ENCODE measurements at places on chromosomes 6 and 20.
A peak's percentile ranks its signal among the peaks of the same experiment; 100 is the strongest.

GRCh38 chr6:14166839-14167238, 49.3 kb downstream of the CD83 start:
- no peak for DNase-seq

- DNase-seq = no peak
Observed at GRCh38 chr6:106763361-106763760, 134.0 kb downstream of the QRSL1 start.

GRCh38 chr6:45518013-45518720, 140.4 kb upstream of the SUPT3H start:
- DNase-seq = no peak

DNA sequence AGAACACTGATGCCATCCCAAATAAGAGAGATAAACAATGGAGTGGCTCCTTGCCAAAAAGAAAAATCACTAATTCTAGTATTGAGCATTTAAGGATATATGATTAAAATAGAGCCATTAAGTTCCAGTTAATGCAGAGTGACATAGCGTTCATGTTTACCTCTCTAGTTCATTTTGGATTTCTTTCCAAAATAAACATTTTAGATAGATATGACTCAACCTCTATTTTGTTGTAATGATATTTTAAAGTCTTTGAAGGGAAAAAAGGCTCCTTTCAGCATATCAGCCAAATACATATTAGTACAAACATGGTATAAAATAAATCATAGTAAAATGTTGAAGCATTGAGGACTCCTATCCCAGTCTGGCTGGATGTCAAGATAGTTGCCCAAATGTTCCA, 33.4 kb downstream of the RWDD2A start:
- no peak for DNase-seq

GRCh38 chr20:25551413-25552215, 33.7 kb downstream of the NINL start:
- no peak for DNase-seq

GRCh38 chr20:64160526-64161355, 3.5 kb upstream of the MYT1 start:
- DNase-seq = no peak

- DNase-seq = no peak
Observed at GRCh38 chr6:72955666-72956065, 269.6 kb downstream of the KHDC1L start.

GRCh38 chr6:4350567-4351519, 215.5 kb upstream of the ECI2 start:
- no peak for DNase-seq

DNA sequence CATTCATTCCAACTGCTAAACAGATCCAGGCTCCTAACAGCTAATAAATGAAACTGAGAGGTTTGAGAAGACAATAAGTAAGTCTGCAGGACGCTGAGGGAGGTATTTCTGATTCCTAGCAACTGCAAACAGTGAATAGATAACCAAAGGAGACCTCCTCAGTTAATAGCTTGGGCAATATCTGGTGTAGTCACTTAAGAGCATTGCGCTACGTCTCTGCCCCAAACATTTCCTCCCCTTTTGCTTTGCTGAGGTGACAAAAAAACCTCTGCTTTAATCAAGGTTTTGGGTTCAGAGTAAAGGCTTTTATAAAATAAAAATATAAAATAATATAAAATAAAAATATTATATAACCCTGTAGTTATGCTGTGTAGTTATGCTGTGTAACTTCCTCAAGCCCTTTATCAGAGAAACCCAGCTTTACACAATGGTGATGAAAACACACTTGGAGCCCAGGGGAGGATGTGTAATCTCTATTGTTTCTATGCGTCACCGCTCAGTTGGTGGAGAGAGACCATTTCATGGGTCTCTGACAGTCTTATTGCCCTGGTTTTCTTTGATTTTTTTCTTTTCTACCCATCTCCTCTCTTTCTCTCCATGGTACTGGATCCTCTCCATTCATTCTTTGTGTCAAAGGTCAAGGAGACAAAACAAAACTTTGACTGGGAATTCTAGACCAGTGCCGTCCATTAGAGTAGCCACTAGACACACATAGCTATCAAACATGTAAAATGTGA, 18.9 kb upstream of the CALHM5 start:
- no peak for DNase-seq

DNA sequence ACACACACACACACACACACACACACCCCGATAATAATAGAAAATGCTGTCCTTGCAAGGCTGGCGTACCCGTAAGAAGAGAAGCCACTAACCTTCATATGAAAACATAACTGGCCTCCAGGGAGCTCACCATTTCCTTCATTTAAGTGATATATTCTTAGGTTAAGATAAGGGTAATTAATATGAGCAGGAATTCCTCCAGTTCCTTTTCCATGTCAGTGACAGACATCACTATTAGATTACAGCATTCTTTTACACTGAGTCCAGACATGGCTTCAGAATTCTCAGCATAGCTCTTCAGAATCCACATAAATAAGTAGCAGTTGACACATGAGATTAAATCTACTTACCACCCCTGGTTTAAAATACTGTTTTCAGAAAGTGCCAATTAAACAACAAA, 121.9 kb downstream of the SIM1 start:
- DNase-seq = no peak

DNA sequence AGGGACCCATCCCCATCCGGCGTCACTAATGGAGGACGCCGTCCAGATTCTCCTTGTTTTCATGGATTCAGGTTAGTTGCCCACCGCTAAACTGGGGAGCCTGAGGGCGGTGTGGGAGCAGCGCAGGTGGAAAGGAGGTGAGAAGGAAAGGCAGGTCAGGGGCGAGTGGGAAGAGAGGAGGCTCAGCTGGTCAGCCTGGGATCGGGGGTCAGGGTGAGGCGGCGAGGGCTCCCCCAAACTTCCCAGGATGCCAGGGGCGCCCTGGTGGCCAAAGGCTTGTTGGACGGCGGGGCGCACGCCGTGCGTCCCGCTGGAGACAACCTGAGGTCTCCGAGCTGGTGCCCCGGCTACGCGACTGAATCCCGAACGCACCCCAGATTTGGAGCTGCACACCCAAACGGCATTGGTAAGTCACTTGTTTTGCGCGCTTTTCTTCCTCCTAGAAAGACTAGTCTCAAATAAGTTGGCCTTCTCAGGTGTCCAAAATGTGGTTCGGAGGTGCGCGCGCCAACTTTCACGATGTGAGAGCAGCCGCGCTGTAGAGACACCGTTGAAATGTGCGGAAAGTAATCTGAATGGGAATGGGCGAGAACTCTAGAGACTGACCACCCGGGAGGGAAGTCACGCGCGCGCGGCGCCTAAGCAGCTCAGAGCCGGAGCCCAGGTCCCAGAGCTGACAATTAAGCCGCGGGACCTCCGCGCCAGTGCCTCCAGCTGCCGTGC, 9.7 kb downstream of the GNAS-AS1 start:
- no peak for DNase-seq

DNA sequence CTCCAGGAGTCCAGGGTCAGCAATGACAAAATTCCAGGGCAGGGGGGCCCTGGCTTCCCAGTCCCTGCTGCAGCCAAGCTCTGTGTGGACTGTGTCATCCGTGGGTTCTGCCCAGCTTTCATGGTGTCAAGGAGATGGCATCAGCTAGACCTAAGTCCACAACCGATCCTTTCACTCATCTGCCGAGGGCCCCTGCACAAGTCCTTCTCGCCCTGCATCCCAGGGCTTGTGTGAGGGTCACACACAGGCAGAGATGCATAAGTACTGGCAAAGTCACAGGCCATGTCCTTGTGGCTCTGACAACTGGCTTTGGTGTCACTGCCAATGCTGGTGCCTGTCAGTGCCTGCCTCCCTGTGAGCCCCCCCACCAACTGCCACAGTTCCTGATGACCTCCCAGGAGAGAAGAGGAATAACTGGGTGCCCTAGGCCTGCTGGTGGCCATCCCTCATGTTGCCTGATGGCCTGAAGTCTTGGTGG, 181.4 kb upstream of the CST7 start:
- DNase-seq = no peak

DNA sequence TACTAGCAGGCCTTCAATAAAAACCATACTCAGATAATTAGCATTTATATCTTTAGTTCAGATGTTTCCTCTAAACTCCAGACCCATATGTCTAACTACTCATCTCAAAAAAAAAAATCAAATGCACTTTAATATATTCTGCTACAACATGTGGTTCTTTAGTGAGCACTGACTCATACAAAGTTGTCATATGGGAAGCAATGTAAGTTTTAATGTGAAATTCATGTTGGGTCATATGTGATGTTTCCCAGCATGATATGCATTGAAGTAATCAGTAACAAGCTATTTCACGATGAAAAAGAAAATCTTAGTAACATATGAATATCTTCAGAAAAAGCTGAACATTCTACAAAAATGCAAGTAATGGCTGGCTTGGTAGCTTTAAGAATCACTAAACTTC, 859.7 kb upstream of the ADGRB3 start:
- no peak for DNase-seq

DNA sequence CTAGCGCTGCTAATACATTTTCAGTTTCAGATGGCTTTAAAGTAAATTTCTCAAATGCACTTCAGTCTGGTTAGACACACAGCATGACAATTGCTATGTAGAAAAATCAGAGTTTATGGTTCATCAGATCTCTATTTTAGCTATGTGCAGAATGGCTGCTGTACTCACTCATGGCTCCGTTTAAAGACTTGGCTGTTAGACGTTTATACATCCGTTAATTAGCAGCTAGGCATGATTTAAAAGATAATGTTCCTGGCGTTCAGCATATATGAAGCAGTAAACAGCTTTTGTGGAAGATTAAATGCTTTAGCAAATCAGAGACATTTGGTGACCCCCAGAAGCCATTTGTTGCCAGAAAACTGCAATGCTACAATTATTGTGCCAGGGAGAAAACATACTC, 350.0 kb upstream of the MANEA start:
- DNase-seq = no peak

DNA sequence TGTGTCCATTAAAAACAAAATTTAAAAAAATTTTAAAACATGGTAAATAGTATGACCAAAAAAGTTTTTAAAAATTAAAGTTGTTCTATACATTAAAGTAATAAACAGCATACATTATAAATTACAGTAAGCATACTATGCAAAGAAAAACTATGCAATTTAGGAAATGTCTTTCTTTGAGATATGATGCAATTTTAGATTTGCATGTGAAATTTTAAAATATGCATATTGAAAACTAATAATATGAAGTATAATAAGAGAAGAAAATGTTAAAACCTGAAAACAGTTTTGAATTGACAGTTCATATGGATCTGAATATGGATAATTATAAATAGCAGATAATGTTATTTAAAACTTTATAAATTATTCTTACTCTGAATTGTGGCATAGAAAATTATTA, 43.1 kb downstream of the ASCC3 start:
- no peak for DNase-seq

DNA sequence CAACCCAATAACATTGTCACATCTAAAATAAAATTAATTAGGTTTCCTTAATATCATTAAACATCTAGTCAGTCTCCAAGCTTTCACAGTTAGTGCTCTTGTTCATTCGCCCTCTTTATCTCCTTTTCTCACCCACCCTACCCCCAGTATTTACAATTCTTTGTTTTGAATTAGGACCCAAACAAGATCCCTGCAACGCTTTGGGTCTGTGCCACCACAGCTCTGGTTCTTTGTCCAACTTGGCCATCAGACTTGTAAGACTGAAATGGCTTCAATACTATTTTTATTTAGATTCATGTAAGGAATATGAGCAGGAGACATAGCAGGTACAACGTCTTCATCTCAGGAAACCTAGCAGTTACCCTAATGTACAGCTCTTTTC, 276.5 kb downstream of the CDKAL1 start:
- DNase-seq = no peak

GRCh38 chr20:60063048-60063451, 104.8 kb downstream of the CDH26 start:
- DNase-seq = no peak

DNA sequence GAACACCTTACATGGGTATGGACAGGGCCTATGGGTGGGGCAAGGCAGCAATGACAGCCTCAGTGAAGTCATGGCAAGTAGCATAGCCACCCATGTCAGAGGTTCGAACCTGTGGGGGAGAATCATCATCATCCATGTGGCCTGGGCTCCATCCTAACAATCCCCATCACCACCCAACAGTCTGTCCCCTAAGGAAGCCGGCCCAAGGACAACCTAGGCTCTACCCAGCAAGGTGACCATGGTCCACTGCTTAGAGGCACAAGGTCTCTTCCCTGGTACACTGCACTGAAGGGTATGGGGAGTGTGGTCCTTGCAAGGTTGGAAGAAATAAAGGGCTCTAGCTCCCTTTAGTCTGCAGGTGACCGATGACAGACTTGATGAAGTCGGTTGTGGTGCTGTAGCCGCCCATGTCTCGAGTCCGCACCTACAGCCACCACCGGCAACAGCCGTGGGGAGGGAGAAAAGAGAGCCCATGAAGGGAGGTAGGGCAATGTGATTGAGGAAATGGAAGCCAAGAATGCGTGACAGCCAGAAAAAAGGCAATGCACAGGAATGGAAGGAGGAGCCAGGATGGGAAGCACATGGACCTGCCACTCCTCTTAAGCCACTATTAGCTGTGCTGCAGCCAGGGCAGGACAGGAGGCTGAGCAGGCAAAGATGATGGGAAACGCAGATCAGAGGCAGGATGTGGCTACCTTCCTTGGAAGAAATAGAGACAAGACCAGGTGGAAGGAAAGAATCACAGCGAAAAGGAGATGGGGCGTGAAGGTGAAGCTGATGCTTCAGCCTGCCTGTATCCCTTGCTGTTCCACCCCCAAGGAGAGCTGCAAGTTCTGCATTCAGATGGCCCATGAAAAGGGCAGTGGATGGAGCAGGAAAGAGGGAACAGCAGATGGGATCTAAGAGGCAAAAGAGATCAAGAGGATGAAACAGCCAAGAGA, 5.3 kb downstream of the IDH3B start:
- no peak for DNase-seq

GRCh38 chr20:18943542-18943941, 130.0 kb downstream of the SCP2D1 start:
- no peak for DNase-seq

GRCh38 chr6:155472886-155473285, 17.2 kb upstream of the NOX3 start:
- DNase-seq = no peak

DNA sequence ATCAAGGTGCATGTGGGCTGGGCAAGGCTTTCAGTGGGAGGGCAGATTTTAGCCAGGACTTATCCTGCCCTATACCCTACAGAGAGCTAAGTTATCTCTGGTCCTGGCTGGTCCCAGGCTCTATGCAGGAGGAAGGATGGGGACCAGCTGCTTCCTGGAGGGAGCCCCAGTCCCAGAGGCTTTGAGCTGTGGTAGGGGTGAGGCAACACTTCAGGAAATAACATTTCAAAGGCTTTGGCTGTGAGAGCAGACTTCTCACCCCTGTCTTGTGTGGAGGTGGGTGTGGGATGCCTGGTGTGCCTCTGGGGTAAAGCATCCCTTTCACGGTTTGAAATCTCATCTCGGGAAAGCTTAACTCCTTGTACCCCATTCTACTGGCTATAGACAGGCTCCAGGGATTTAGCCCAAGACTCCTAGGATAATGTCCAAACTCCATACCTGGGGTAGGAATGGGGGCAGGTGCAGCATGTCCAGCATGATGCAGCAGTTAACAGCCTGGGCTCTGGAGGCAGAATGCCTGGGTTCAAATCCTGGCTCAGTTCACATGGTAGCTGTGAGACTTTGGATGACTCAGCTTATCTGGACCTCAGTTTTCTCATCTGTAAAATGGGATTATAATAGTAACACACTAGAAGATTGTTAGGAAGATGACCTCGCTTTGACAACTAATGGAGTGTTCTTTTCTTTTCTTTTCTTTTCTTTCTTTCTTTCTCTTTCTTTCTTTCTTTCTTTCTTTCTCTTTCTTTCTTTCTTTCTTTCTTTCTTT, 27.5 kb upstream of the SIRPA start:
- peak; percentile 53 for DNase-seq

All from type B pancreatic cell (in vitro differentiated cells).